Activated CD8-positive, alpha-beta memory T cell treated with anti-CD3 and anti-CD28 coated beads for 48 hours (primary cell): ENCODE measurements at places on chromosomes 12 and 14.

DNA sequence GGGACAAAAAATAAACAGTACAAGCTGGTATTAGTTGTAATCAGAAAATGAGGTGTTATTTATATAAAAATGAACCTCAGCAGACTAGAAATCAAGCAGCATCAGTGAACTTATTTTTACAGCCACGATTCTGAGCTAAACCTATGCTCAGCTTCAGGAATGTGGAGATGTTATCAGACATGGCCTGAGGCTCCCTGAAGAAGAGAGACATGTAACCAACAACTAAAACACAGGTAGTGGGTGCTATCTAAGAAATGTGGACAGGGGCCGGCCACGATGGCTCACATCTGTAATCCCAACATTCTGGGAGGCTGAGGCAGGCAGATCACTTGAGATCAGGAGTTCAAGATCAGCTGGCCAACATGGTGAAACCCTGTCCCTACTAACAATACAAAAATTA lies 534.3 kb downstream of the VRK1 start:
- no peak for DNase-seq

GRCh38 chr12:104998423-104999346 lies 12.6 kb downstream of the NOPCHAP1 start:
- DNase-seq: no peak

DNA sequence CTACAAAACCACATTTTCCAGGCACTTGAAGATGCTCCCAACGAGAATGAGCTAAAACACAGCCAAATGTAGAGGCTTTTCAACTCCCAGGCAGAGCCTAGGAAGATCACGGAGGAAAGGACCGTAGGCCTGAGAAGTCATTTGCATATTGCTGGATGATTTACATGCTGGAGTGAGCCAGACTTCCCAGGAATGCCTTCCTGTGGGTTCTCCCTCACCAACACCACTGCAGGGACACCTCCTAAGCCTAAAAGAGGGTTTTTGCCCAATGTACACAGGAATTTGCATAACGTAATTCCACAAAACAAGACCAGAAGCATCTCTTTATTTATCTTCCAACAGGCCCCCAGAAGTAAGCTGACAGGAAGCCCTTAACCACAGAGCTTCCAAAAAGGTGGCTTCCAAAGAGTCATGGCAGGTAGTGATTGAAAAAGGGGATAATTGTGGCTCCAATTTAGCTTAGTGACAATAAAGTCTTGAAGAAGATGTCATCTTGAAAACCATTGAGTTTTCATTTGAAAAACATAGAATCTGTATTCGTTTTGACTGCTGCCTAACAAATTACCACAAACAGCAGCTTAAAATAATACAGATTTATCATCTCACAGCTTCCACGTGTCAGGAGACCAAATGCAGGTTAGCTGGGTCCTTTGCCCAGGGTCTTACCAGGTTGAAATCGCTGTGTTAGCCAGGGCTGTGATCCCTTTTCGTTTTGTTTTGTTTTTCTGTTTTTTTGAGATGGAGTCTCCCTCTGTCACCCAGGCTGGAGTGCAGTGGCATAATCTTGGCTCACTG lies 116.2 kb downstream of the EGLN3 start:
- DNase-seq: no peak

- no peak for DNase-seq
Observed at GRCh38 chr12:108955225-108955835, 65.5 kb downstream of the SVOP start.

GRCh38 chr12:125247477-125247876 lies 182.2 kb downstream of the AACS start:
- DNase-seq: no peak

DNA sequence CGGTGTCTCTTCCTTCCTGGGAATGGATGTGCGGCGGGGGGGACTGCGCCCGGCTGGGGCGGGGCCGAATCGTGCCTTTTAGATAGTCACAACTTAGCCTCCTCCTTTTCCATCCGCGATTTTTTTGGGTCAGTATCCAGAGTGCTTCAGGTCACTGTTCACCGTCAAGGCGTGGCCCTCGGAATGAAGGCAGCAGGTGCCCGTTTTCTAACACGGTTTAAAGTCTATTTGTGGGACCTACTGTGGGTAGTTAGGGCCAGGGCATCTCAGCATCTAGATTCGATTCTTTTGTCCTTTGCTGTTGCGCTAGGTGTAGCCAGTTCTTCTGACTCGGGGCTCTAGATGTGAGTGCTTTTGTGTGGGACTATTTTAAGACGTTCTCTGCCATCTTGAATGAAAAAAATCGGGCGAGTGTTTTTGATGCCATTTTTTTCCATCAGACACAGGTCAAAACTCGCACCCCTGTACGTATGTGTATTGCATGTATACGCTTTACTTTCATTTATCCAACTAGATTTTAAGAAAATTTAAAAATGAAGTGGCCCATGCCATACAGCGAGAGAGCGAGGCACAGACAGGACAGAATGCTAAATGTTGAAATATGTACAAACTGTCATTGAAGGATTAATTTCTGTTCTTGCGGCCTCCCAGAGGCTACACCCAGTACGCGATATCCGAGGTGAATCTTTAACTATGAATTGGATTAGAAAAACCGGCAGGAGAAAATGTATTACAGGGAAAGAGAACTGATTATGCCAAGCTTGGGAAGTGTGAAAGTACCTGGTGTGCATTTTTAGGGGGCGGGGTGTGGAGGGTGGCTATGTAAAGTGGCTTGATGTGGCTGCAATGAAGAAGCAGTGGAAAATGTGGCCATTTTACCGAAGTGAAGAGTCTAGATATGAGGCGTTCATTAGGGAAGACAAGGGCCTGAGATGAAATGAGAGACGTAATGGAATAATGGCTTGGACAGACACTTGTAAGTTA lies 835 bp downstream of the VEZT start:
- DNase-seq: no peak

GRCh38 chr12:131831635-131832041 lies 3.4 kb downstream of the MMP17 start:
- DNase-seq: no peak

DNA sequence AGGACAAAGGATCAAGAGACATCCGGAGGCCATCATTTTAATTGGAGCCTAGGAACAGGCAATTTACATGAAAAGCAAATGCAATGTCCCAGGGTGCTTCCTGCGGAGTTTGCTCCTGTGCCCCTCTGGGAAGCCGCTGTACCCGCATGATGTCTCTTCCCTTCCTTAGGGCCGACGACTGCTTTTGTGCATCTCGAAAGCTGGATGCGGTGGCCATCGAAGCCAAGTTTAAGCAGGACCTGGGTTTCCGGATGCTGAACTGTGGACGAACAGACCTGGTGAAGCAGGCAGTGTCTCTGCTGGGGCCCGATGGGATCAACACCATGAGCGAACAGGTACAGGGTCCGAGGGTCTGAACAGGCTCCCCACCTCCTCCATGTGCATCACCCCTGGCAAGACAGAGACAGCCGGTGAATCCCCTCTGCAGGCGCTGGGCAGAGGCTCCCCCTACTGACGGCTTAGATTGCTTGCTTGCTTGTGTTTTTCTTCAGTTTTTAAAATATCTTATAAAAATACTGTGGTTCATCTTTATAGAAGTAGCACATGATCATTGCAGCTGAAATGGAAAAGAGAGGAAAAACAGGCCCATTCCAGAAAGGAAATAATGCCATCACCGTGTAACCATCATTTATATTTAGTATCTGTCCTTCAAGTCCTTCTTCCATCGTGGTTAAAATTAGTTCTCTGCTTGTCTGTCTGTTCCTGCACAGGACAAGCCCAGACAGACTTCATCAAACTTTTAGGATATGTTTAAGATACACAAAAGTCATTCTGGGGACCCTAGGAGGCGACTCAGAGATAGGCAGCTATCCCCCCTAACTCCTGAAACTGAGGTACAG lies 75.4 kb upstream of the PWP1 start:
- DNase-seq: peak; percentile 4

DNA sequence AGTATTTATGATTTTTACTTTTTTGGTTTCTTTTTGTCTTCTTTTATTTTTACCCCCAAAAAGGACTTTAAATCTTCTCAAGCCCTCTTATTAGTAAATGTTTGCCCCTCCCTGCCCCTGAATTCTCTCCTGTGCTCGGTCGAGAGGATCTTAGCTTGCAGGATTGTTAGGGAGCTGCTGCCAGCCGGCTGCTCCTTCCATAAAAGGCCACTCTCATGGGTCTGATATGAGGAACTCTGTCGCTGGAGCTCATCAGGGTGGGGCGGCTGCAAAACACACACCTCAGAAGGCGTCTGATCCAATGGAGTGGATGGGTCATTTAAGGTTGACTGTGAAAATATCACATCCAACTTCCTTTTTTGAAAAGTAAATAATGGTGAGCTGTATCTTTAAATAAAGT lies 8.5 kb downstream of the LTBR start:
- no peak for DNase-seq

- DNase-seq: no peak
Observed at GRCh38 chr14:97975962-97976361, 1178.8 kb downstream of the VRK1 start.

DNA sequence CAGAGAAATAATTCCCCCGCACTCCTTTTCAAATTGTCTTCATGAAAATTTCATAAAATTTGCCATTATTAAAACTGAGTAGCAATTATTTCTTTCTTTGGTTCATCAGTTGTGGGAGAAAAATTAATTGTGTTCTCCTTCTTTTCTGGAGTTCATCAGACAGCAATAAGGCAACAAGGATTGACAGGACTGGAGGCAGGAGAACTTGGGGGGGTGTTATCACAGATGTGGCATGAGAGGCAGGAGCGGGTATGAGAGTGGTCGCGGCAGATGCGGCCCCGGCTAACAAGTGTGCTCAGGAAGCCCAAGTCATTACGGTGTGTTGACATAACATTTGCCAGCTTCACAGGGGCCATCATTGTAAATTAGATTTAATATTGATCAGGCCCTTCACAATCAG lies 306.6 kb upstream of the TMPO start:
- DNase-seq: no peak

DNA sequence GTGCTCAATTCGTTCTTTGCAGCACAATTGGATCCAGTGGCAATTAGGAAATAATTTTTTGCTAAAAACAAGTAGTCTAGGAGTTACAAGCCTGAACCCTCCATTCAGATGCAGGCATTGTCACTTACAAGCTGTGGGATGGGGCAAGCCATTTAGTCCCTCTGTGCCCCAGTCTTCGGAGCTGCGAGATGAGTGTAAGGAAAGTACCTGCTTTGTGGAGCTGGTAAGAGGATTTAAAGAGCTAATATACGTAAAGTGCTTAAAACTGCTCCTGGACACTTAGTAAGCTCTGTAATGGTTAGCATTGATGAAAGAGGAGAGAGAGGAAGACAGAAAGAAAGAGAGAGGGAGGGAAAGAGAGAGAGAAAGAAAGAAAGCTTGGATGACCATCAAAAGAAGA lies 112.5 kb downstream of the LGMN start:
- DNase-seq: no peak

DNA sequence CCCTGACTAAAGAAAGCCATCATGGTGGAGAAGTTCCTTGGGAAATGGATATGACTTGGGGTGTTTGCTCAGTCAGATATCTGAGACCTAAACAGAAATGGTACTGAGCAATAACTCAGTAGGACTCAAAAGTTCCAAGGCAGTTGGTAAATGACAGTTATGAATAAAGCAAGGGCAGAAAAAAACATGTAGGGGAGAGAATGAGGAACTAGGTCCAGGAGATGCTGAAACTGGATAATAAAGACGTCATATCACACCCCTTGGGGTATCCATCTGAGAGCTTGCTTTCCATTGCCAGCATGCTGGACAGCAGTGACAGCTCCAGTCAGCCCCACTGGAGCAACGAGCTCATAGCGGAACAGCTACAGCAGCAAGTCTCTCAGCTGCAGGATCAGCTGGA lies 37.5 kb downstream of the RPGRIP1 start:
- DNase-seq: no peak

GRCh38 chr14:52873694-52874093 lies 77.2 kb downstream of the FERMT2 start:
- DNase-seq: no peak

- DNase-seq: no peak
Observed at GRCh38 chr12:12837813-12838153, 24.6 kb downstream of the DDX47 start.

DNA sequence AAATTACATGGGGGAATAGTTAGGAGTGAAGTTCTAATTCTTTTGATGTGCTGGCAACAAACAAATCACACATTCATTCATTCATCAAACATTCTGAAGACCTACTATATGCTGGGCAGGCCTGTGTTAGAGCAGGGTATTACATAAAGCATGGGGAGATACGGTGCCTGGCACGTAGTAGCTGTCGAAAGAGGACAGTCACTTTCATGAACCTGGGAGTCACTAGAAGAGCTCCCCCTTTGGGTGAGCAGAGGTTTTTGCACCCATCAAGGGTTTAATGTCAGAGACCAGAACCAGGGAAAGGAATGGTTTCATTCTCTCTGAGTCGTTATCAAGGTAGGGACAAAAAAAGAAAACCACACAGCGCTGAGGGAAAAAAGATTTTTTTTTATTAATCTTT lies 10.0 kb downstream of the LHX5 start:
- DNase-seq: no peak

DNA sequence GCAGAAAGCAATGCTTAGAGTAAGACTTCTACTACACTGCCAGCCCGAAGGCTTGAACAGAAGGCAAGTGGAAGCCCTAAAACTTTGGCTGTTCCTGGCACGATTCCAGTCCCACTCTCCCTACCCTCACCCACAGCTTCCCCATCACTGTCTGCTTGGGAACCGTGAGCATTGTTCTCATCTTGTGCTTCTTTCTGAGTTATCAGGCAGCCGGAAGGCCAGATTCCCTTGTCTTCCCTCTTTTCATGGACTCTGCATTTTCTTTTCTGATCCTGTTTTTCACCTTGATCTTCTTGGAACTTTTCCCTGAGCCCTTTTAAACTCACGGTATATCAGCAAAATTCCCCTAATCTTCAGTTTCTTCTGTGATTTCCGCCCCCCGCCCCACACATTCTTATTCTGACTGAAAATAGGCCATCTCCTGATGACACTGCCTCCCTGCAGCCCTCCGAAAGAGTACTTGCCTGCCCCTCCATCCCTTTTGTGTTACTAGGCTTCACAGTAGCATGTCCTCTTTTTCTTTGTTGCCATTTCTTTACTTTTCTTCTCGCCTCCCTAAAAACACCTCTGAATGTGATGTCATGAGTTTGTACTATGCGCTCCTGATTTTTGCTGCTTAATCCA lies 29.9 kb downstream of the RCOR1 start:
- no peak for DNase-seq

DNA sequence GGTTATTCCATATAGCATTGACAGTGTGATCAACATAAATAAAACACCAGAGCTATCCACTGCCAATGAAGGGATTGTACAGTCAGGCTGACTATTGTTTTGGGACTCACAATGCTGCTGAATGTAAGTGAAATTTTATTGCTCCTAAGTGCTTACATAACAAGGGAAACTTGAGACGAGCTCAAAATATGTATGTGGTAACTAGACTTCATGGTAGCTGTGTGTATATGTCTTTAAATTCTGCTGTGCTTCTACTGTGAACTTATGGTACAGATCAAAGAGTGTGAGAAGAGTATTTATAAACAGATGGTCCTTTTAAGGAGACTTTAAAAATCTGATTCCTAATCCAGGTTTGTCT lies 6.9 kb downstream of the FLRT2 start:
- DNase-seq: no peak

- no peak for DNase-seq
Observed at GRCh38 chr14:100397005-100397404, 73.9 kb downstream of the SLC25A47 start.

GRCh38 chr14:21098892-21099595 lies 589 bp upstream of the ZNF219 start:
- DNase-seq: no peak
